ENCODE measurements at places on chromosomes 4 and X.

- no peak for DNase-seq
These were observed 214.9 kb upstream of the UGT8 start for GRCh38 chr4:114383721-114384120.

GRCh38 chrX:129115104-129115503 is 408.2 kb downstream of the SMARCA1 start:
- DNase-seq: no peak

DNA sequence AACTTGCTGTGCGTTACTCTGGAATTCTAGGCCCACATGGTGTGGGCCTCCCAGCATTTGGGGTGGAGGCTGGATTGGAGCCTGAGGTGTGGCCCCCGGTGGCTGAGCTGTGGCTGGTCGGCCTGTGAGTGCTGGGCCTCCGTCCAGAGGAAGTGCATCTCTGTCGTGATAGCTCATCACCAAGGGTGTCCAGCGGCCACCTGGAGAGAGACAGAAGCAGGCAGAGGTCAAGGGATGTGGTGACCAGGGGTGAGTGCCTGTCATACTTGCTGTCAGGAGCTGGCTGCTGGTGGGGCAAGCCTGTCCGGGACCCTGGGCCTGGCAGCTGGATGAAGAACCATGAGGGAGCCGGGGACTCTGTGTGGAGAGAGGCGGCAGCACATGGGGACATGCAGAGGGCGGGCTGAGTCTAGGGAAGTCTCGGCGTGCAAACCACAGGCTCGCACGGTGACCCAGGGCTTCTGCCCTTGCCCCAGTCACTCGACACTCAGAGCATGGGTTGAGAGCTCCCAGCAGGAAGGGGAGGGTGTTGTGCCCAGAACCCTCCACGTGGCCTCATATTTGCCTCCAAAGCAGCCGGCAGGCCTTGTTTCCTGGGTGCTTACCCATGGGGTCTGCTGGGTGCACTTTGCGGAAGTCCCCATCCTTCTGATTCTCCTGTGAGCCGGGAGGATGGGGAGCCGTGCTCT is 6.2 kb downstream of the SORCS2 start:
- no peak for DNase-seq

DNA sequence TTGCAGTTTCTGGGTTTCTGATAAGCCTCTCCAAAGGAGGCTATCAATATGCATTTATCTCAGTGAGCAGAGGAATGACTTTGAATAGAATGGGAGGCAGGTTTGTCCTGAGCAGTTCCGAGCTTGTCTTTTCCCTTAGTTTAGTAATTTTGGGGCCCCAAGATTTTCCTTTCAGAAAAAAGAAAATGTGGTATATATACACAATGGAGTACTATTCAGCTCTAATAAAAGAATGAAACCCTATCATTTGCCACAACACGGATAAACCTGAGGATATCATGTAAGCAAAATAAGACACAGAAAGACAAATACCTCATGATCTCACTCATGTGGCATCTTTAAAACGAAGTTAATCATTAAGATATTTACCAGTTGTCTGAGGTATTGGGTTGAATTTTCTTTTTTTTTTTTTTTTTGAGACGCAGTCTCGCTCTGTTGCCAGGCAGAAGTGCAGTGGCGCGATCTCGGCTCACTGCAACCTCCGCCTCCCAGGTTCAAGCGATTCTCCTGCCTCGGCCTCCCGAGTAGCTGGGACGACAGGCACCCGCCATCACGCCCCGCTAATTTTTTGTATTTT is 540 bp downstream of the ZNF721 start:
- DNase-seq: no peak

GRCh38 chr4:122639181-122639580 is 18.3 kb upstream of the IL21 start:
- no peak for DNase-seq

- no peak for DNase-seq
These were observed 171.9 kb downstream of the MAD2L1 start for GRCh38 chr4:119894650-119895208.

DNA sequence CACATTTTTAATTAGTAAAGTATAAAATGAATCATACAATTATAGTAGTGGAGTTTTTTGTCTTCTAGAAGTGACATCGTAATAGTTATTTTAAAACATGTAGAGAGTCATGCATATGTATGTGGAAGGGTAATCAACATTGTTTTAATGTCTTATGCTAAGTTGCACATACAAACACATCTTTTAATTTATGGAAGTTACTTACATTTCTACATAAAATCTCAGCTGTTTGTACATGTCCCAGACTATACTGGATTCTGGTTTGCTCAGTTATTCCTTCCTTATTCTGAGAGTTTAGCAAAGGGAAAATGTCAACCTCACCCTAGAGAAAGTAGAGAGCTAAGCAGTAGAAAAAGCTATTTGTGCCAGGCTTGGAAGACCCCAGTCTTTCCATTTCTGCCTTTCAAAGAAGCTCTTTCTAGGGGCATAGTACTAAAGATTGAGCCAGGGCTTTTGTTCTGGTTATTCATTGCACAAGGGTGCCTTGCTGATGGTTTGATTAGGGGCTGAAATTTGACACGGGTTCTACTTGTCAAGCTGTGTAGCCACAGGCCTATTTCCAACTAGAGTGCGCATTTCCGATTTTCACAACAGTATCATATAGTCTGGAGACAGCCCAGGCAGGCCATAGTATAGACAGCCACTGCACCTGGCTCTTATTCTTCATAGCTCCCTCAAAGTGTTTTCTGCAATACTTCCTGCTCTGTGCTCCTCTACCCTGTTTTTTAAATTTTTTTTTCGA is 106.3 kb downstream of the RPA4 start:
- DNase-seq: no peak

DNA sequence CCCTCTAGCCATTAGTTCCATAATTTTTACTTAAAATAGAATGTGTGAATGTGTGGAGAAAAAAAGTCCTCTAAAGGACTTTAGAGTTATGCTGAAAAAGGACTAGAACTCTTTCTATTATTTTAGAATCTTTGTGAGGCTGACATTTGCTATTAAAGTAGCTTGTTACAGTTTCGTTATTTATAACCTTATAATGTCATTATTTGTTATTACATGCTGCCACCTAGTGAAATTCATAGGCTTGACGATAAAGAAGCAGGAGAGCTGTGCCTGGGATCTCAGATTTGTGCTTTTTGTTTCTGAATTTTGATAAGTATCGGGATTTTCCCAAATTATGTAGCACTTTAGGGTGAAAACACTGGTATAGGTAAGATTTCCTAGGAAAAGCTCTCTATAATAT is 38.5 kb upstream of the TAPT1 start:
- peak; percentile 12 for DNase-seq

- DNase-seq: no peak
These were observed 181.5 kb downstream of the SHROOM3 start for GRCh38 chr4:76616526-76616925.

GRCh38 chr4:88419874-88420273 is 37.0 kb upstream of the HERC5 start:
- no peak for DNase-seq

GRCh38 chr4:5300283-5300682 is 249.0 kb downstream of the STK32B start:
- no peak for DNase-seq

- no peak for DNase-seq
These were observed 114.4 kb downstream of the SH3KBP1 start for GRCh38 chrX:19772822-19773628.

- no peak for DNase-seq
These were observed 344.4 kb upstream of the ACTRT1 start for GRCh38 chrX:128396601-128397000.

GRCh38 chr4:154164931-154165839 is 326.4 kb downstream of the DCHS2 start:
- DNase-seq: peak; percentile 24

DNA sequence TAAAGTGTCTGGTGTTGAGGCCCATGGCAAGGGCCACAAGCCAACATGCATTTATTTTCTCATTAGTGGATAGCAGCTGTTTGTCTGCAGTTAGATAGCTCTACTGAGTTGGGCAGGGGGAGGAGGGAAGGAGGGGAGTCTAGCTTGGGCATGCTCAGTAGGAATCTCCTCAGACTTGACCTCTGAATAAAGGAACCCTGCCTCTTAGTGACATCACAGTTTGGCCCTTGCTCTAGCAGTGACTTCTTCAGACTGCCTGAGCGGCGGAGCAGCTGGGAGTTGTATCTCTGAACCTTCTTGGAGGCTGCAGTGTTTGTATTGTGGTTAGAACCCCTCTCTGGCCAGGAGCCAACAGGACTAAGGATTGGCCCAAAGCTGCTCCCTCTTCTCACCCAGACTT is 57.4 kb downstream of the BCORL1 start:
- no peak for DNase-seq

- DNase-seq: peak; percentile 7
These were observed 48.0 kb downstream of the MAGEA9 start for GRCh38 chrX:149829751-149830191.

GRCh38 chr4:15198070-15198727 is 195.9 kb downstream of the CPEB2 start:
- no peak for DNase-seq

DNA sequence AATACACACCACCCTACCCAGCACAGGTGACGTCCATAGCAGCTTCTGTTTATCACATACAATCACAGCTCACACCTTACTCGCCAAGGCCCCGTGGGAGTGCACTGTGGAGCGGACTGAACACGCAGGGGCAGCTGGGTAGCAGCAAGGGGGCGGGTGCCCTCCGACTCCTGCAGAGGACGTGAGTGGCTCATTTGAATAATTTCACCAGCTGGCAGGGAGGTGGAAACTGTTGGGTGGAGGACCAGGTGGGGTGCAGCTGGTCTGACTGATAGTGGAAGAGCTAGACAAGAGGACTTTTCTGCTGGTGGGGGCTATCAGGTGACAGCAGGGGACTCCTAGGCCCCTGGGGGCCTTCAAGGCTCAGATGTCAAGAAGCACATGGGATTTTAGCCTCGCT is 16.3 kb downstream of the MAN2B2 start:
- DNase-seq: no peak

- no peak for DNase-seq
These were observed 50.0 kb downstream of the CYTL1 start for GRCh38 chr4:4969298-4969697.

DNA sequence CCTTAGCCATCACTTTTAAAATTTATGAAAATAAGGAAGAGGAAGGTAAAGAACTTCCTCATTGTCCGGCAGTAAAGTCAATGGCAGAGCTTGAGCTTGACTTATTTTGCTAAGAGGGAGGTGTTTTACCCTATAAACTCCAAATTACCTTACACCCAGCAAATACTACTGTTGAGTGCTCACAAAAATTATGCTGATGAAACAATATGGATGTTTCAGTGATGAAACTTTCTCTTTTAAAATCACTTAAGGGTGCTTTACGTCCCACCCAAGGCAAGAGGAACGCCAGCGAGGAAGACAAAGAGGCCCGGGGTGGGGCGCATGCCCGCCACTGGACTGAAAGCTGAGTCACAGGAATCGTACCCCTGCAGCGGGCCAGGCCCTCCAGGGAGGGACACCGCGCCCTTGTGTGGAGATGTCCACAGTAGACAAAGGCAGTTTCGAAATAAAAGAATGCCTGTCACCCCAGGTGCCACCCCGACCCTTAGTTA is 560 bp upstream of the TMSB4X start:
- no peak for DNase-seq

DNA sequence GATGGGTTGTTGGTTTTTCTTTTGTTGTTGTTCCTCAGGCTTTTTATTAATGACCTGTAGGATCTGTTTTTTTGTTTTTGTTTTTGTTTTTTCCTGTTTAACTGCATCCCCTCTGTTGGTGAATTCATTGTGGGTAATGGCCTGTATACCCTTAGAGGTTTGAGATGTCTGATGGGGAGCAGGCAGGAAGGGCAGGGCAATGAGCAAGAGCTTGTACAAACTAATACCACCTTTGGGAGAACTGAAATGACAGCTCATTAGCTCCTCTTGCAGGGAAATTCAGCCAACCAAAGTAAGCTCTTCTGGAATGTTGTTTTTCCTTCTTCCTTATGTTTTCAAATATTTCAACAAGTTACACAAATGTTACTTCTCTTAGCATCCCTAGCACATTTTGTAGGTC is 23.4 kb downstream of the SH2D1A start:
- DNase-seq: no peak

DNA sequence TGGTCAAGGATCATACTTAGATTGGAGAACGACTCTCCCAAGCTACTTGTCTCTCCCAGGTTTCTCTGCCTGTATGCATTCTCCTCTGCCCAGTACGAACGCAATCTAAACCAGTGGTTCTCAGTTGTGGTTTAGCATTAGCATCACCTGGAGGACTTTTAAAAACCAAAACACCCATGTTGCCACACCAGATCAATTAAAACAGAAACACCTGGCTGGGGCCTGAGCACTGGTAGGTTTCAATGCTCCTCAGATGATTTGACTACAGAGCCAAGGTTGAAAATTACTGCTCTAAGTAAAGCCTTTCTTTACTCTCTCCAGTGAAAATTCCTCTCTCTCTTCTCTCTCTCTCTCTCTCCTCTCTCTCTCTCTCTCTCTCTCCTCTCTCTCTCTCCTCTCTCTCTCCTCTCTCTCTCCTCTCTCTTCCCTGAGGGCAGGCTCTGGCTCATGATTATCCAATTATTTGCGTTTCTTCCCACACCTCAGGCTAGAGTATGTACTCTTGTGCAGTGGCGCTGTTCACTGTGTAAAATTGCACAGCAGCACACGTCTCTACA is 153.7 kb upstream of the FGF13 start:
- DNase-seq: no peak

DNA sequence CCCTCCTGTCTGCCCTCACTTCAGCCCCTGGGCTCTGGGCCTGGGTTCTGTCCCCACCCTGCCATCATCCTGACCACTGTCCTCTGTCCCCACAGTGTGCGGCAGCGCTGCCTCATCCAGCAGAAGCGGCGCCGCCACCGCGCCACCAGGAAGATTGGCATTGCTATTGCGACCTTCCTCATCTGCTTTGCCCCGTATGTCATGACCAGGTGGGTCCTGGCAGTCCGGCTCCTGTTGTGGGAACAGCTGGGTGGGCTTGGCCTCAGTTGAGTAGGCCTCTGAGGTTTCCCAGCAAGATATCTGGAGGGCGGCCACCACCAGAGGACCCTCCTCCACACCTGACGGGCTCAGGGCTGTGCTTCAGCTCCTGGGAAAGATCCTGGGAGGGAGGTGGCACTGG is 2.2 kb downstream of the GPR78 start:
- no peak for DNase-seq

DNA sequence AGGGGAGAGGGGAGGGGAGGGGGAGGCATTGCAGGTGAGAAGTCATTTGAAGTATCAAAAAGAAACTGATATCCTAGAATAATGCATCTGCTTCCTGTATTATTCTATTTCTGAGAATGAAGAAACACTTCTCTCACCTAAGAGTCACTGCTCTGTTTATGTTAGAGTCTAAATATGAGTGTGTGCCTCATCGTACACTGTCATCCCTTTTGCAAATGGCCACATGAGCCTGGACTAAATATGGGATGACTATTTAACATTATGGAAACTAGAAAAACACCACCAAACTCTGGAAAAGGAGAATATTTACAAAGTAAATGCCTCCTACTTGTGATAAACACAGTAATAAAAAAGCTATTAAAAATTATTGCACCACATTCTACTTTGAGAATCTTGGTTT is 146.4 kb upstream of the NOCT start:
- no peak for DNase-seq

DNA sequence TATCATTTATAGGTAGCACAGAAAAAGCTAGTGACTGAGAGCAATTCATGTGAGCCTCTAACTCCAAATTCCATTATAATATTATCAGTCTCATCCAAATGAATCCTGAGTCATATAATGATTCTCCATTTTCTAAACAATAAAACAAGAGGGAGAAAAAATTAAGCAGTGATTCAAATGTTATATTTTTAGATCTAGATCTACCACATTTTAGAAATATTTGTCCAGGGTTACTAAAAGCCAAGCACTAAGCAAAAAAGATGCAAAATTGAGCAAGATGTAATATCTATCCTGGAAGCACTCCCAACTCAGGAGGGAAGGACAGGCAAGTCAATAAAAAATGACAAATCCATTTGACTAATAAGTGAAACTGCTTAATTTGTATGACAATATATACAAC is 172.8 kb downstream of the FBXW7 start:
- DNase-seq: no peak

All from GM12864 (cell line).